SW 1271 (cell line): ENCODE measurements at places on chromosomes 16 and 17.

DNA sequence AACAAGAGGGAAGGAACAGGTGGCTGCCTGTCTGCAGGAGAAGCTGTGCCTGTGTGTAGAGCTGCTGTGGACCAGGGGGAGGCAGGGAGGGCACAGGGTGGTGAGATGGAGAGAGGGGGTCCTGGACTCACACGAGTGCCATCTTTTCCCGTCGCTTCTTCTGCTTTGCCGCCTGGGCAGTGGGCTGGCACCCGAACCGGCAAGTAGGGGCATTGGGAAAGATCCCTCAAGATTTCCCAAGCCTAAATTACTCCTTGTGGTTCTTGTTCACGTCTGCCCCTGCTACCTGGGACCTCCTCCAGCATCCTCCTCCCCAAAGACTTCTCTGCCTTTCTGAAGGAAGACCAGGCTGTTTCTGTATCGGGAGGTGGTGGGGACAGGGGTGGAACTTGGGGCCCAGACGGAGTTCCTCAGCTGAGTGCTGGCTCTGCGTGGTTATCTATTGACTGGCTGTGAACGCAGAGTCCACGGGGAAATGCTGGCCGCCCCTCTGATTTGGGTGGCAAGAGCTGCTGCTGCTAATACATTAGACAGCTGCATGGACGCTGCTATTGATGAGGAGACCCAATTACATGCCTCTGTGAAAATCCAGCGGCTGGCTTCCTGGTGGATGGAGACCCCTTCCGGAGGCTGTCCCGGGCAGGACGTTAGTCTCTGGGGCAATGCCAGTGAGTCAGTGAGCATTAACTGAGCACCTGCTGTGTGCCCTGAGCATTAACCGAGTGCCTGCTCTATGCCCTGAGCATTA, 114.5 kb downstream of the OR1D5 start:
- no peak for DNase-seq

DNA sequence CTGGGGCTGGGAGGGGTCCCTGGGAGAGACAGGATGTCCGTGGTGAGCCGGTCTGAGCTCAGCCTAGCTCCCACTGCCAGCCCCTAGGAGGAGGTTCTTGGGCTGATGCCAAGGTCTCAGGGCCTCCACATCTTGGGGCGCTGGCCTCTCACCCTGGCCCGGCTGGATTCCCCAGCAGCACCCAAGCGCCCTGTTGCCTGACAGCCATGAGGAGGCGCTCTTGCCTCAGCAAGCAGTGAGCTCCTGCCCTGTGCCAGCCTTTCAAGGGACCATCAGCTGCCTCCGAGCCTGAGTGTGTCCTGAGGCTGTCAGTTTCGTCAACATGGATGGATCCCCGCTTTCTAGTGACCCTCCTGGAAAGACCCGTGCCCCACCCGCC, 234.9 kb upstream of the CIBAR2 start:
- DNase-seq, result no peak

GRCh38 chr16:10466861-10467260, 81.0 kb downstream of the ATF7IP2 start:
- no peak for DNase-seq

DNA sequence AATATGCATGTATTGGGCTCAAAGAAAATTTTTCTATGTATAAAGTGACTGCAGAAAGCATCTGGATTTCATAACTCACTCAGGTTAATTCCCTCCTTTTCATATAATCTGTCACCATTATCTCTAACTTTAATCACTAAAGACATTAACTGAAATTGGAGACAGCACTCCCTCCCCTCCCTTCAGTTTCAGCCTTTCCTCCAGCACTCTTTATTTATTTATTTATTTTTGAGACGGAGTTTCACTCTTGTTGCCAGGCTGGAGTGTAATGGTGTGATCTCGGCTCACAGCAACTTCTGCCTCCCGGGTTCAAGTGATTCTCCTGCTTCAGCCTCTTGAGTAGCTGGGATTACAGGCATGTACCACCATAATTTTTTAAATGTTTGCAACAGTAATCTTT, 43.1 kb downstream of the CDH8 start:
- no peak for DNase-seq

GRCh38 chr17:82876149-82876548, 36.3 kb upstream of the ZNF750 start:
- no peak for DNase-seq

GRCh38 chr17:16100737-16101400, 101.2 kb downstream of the TTC19 start:
- no peak for DNase-seq

GRCh38 chr17:72034000-72034399, 86.8 kb upstream of the SOX9 start:
- no peak for DNase-seq

- no peak for DNase-seq
Measured at GRCh38 chr17:62656446-62656845, 29.0 kb downstream of the MRC2 start.
